ENCODE measurements at places on chromosomes 5 and 9. TPM values are rescaled to one million over a fixed set of nuclear protein-coding genes. Genes with fewer than 3 reads are reported as not detected.

- DNase-seq, result no peak
Observed at GRCh38 chr5:127958421-127959011, 125.0 kb upstream of the SLC12A2 start.

- no peak for DNase-seq
Observed at GRCh38 chr5:31357038-31357437, 163.6 kb downstream of the CDH6 start.

EGFL7 gene
- 712 TPM for total RNA-seq

NR2F1-AS1 gene
- total RNA-seq, result 23.0 TPM

GTF3C4 gene
- total RNA-seq, result 16.3 TPM

OLFML2A gene
- total RNA-seq, result 4.0 TPM

GRCh38 chr5:155049569-155050383, 36.2 kb downstream of the KIF4B start:
- no peak for DNase-seq
